Muscle of back (tissue), 13 donors: ENCODE measurements at places on chromosomes 5 and 9.

GRCh38 chr9:22278426-22278825 lies 168.2 kb upstream of the DMRTA1 start:
- no peak for DNase-seq

DNA sequence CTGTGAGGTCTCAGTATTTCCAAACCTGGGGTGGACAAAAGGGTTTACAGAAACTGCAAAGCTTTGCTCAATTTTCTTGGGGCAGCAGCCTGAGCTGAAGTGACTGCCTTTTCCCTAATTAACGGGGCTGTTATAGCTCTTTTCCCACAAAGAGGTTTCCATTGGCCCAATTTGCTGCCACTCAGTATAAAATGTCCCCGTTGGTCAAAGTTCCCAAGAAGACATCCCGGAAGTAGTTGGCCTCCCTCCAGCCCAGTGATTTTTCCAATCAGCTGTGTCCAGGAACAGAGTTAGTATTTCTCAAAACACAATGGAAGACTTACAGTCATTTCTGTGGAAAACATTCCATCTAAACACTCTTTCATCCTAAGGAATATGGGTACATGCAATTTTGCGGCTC lies 643.6 kb downstream of the ACTL7B start:
- no peak for DNase-seq

DNA sequence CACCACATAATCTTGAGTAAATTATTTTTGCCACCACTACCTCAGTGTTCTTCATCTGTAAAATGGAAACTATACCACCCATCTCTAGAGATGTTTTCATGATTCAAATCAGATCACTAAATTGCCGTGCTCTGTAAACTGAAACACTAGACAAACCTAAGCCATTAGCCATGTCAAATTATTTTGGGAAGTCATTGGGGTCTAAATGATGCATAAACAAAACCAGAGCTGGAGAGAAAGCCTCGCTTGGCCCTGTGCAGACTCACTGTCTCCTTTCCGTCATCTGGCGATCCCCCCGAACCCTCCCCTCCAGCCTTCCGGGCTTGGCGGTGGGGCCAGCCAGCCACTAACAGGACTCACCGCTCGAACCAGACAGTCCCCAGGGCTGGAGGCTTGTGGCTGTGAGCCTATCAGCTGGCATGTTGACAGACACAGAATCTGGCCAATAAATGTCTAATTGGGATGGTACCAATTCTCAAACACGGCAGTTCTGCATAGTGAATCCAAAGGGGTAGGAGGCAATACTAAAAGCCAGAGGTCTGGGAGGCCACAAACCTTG lies 256.5 kb downstream of the SEC61B start:
- no peak for DNase-seq

DNA sequence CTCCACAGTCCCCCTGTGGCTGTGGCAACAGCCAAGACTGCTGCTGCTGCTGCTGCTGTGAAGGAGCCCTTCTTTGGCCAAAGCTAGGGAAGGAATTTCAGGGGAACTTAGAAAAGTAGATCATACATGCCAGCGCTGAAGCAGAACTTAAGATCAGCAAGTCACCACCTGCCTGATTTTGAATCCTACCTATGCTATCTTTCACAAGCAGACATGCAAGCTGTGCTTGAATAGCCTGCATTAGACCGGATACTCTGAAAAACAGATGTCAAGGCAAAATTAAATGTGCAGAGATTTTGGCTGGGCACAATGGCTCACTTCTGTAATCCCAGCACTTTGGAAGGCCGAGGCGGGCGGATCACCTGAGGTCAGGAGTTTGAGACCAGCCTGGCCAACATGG lies 99.3 kb upstream of the ZNF366 start:
- no peak for DNase-seq

DNA sequence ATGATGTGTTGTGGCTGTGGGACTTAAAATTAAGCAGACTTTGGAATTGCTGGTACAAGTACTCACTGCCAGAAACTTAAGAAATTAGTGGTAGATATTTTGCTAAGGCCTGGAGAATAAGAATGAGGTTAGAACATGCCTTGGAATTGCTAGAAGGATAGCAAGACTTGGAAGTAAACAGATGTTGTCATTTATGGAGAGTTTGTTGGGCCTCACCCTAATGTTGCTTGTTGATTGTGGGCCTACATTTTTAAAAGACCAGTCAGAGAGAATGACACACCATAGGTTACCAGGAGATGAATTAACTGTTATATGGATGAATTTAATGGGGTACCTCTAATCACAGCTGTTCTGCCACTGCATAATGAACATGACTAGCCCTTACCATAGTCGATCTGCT lies 120.1 kb upstream of the GAS1 start:
- no peak for DNase-seq
